ENCODE measurements at places on chromosomes 7 and 10.

DNA sequence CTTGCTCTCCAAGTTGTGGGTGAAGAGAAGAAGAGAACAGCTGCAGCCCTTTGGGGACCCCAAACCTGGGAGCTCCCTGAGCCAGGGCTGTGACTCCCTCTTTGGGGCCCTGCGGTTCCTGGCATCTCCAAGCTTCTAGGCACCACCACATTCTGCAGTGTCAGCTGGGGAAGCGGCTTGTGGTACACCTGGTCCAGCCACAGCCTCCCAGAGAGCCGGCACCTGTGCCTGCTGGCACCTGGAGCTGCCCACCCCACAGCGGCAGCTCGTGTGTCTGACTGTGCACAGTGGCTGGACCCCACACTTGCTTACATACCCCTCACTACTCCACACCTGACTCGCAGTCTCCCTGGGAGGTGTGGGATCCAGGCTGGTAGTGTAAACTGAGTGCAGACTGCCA lies 23.5 kb downstream of the FAM241B start:
- no peak for DNase-seq

DNA sequence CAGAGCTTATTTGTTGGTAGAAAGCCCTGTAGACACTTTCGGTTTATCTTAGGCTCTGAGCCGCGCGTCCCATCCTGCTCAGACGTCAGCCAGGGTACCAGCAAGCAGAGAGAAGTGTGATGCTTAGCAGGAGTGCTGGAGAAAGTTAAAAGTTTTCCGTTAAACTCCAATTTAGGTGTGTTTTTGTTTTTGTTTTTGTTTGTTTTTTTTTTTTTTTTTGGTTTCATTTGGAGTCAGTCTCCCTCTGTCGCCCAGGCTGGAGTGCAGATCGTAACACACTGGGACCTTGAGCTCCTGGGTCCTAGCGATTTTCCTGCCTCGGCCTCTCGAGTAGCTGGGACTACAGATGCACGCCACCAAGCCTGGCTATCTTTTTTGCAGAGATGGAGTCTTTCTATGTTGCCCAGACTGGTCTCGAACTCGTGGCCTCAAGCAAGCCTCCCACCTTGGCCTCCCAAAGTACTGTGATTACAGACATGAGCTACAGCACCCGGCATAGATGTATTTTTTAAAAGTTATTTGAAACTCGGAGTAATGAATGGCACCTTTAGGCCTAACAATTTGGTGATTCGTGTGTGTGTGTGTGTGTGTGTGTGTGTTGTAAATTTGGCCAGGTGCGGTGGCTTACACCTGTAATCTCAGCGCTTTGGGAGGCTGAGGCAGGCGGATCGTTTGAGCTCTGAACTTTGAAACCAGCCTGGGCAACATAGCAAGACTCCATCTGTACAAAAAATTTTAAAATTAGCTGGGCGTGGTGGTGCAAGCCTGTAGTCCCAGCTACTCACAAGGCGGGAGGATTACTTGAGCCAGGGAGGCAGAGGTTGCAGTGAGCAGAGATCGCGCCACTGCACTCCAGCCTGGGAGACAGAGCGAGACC lies 1.3 kb upstream of the HIP1 start:
- no peak for DNase-seq

- DNase-seq, result no peak
These were observed 635.0 kb downstream of the REEP3 start for GRCh38 chr10:64156166-64156565.

DNA sequence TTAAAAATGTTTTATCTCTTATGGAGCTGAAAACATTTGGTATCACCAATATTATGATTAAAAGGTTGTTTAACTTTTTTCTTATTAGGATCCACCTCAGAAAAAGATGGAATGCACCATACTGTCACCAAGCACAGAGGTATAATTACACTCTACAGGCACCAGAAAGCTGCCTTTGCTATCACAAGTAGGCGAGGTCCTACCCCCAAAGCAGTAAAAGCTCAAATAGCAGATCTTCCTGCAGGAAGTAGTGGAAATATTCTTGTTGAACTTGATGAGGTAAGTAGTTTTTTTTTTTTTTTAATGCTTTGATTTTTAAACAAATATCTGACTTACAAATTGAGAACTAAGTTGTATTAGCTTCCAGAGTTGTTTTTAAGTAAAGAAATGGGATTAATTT lies 68.5 kb downstream of the BTAF1 start:
- DNase-seq, result no peak

GRCh38 chr7:1081931-1082401 lies 5.9 kb upstream of the GPER1 start:
- DNase-seq, result no peak

DNA sequence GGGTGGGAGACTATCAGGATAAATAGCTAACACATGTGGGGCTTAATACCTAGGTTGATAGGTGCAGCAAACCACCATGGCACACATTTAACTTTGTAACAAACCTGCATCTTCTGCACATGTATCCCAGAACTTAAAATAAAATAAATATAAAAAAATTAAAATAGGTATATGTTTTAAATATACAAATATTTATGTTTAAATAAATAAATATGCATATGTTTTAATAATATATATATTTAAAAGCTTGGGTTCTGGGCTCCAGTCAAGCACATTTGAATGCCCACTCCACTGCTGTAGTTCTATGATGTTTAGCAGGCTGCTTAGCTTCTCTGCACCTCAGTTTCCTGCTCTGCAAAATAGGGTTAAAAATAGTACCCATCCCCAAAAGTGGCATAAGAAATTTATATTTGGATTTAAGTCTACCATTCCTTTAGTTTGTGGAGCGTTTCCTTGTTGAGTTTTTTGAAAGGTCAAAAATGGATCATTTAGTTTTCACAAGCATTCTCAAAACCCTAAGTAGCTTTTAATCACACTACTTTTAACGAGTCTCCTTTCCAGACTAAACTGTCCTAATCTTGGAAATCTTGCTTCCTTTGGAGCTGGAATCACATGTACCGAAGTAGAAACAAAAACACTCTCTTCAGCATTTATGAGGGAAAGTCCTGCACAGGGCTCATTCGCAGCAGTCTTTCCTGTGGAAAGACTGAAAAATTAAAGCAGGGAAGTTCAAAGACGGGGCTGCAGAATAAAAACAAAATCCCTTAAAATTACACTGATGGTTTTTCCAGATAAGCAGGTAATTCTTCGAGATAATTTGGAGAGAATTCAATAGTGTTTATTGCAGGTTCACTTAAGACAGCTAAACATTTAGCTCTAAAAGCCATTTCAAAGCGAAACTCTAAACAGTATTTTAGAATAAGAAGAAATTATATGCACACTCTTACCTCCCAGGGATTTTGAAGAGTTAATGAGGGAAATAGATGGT lies 111.7 kb upstream of the LYZL1 start:
- no peak for DNase-seq

GRCh38 chr7:96045919-96046318 lies 273.6 kb downstream of the DYNC1I1 start:
- no peak for DNase-seq

GRCh38 chr10:132515811-132516726 lies 21.5 kb upstream of the INPP5A start:
- DNase-seq, result no peak

DNA sequence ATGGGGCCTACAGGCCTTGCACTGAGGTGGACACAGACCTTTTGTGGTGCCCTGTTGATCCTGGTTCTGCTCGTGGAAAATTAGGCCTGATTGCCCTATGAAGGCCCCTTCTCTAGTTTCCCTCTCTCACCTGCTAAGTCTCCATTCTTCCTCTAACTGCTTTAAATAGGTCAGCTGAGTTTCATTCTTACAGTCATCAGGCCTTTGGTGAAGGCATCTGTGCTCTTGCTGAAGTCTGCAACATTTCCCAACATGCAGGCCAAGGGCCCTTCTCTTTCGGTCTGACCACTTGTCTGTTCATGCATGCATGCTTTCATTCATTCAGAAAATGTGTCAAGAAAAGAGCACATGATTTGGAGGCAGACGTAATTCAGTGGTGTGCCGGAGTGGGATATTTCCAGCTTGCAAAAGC lies 244.0 kb downstream of the BUB3 start:
- DNase-seq, result no peak

GRCh38 chr10:72353028-72353964 lies 1.4 kb downstream of the DNAJB12 start:
- DNase-seq, result no peak

- no peak for DNase-seq
These were observed 9.8 kb downstream of the UCMA start for GRCh38 chr10:13224210-13224995.

DNA sequence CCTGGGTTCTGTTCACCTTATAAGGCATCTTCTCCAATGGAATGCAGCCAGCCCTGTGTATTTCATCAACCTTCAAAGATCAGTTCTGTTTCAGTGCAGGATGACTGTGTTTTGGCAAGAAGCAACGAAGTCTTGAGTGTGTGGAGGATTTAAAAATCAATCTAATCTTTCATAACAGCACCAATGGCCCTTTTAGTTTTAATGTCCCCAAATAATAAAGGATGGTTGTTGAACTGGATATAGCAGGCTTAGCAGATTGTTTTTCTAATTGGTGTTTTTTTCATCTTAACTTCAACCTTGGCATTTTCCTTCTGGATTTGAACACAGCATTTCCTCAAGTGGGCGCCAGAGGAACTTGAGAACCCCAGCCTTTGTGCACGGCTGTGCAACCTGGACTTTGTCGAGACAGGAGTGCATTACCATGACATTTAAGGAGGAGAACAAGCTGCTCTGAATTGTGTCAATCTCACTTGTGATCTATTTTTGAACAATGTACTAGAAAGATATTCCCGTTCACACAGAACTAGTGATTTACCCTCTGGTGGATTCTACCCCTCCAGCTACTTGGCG lies 313.3 kb upstream of the AKR1E2 start:
- DNase-seq, result no peak

- no peak for DNase-seq
These were observed 93.8 kb downstream of the PTPRE start for GRCh38 chr10:128000471-128001362.

- DNase-seq, result no peak
These were observed 7.6 kb downstream of the ARL5B start for GRCh38 chr10:18666810-18667209.

GRCh38 chr10:84184517-84184916 lies 9.8 kb upstream of the CDHR1 start:
- DNase-seq, result no peak

DNA sequence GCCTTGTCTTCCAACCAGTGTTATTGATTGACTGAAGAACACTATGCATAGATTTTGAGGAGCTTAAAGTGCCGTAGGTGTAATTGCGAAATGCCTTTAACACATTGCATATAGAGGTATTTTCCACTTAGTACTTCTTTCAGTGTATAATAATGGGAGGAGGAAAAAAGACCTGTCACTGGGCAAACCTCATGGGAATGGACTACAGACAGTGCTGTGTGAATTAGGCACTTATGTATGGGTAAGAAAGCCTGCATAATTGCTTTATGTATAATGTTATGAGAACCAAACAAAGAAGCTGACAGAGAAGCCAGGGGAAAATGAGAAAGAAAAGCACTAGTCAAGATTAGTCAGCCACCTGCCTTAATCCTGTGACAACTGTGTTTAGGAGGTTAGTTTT lies 12.4 kb upstream of the SCRN1 start:
- no peak for DNase-seq

- DNase-seq, result no peak
These were observed 47.7 kb downstream of the LYZL2 start for GRCh38 chr10:30581779-30582380.

GRCh38 chr7:47543714-47544113 lies 38.2 kb downstream of the TNS3 start:
- DNase-seq, result no peak

DNA sequence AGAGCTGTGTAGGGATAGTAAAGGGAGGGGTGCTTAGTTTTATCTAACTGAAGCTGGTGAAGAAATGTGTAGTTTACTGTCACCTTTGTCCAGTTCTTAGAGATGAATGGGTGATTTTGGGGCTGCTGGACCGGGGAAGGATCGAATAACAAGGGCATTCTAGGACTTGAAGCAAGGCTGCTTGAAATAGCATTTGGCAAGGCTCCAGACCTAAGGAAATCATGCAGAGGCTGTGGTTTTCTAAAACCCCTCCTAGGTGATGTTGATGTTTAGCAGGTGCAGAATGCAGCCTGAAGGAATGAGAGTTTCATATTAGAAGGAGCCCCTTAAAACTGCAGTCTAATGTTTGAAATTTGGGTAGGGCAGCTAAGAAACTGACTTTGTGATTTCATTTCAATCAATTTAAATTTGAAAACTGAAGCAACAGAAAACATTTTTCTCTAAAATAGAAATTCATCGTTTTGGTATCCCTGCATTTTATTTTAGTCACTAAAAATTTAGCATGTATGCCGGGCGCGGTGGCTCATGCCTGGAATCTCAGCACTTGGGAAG lies 68.5 kb downstream of the TET1 start:
- no peak for DNase-seq

GRCh38 chr7:19327018-19327417 lies 181.8 kb upstream of the FERD3L start:
- no peak for DNase-seq
